ENCODE measurements at places on chromosomes 6 and 20.
A peak's percentile ranks its signal among the peaks of the same experiment; 100 is the strongest.

DNA sequence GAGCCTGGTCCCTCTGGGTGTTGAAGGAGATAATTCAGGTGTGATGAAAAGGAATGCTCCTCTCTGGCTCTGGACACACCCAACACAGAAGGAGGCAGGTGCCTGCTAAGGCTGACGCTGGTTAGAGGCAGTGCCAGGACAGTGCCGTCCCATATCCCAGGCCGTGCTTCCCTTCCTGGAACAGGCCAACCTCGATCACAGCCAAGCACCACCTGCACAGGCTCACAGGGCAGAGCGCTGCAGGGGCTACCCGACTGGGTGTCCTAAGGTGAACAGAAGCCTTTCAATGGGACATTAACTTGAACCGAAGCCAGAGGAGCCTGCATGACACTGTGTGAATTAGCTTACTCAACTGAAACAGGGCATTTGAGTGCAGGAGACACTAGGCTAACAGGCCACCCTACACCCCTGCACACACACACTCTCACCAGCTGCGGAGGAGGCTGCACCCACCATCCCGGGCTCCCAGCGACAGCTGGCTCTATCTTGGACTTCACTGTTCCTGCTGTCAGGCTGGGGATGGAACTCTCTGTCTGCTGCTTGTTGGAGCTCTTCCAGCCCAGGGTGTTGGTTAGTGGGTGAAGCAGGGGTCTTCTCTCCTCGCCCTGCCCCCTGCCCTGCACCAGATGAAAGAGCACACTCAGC, 347.2 kb downstream of the TAF4 start:
- DNase-seq = no peak

DNA sequence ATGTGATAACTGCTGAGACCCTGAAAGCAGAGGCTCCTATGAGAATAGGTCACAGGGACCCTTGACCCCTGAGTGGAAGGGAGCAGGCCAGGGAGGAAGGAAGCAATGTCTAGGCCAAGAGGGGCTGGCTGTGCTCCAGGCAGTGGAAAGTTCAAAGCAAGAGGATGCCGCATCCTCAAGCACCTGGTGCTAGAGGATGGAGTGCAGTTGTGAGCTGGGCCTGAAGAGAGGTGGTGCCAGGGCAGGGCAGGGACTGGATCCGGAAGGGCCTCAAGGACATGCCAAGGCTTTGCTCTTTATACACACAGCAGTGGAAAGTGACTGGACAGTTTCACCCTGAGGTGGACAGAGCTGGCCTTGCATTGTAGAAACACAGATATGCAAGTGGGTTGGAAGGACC, 97.0 kb downstream of the SLC22A3 start:
- no peak for DNase-seq

DNA sequence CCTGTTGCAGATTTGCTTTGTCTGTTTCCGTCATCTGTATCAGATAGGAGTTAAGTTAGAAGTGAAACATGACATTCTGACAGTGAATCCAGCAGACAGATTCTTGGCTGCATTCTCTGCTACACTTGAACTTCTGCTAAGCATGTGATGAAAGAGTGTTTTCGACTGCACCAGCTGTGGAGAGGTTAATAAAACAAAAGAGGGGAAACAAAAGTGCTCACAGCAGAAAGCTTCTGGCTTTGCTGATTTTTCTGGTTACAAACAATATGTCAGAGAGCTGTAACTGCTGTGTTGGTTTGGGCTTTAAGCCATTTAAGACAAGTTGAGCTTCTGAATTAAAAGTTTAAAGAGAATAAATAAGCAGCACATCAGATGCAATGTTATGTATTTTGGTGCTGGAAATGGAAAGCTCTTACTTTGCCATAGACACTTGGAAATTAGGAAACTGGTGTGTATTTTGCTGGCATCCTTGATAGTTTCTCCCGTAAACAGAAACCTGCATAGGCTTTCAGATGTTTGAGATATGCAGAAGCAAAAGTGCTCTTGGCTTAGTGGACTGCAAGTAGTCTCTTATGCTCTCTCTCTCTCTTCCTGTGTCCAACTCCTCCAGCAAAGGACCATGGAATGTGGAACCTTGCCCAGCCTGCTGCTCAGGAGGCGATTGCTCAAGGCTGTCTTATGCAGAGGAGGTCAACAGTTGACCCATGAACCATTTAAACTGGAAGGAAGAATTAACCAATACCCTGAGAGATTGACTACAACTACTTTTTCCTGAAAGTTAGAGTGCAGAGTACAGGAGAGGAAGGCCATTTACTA, 104.9 kb downstream of the RPS12 start:
- DNase-seq = no peak

- no peak for DNase-seq
These were observed 26.7 kb downstream of the TNFAIP3 start for GRCh38 chr6:137893726-137894125.

GRCh38 chr6:33082702-33083101, 6.9 kb downstream of the HLA-DPB1 start:
- peak; percentile 47 for DNase-seq

Measured in HAP-1 (cell line).